Amniotic epithelial cell (primary cell): ENCODE measurements at places on chromosomes 6 and 20.

- no peak for DNase-seq
Measured at GRCh38 chr6:33739571-33739970, 7.1 kb downstream of the IP6K3 start.

GRCh38 chr20:10679269-10679668, 5.5 kb upstream of the JAG1 start:
- no peak for DNase-seq

DNA sequence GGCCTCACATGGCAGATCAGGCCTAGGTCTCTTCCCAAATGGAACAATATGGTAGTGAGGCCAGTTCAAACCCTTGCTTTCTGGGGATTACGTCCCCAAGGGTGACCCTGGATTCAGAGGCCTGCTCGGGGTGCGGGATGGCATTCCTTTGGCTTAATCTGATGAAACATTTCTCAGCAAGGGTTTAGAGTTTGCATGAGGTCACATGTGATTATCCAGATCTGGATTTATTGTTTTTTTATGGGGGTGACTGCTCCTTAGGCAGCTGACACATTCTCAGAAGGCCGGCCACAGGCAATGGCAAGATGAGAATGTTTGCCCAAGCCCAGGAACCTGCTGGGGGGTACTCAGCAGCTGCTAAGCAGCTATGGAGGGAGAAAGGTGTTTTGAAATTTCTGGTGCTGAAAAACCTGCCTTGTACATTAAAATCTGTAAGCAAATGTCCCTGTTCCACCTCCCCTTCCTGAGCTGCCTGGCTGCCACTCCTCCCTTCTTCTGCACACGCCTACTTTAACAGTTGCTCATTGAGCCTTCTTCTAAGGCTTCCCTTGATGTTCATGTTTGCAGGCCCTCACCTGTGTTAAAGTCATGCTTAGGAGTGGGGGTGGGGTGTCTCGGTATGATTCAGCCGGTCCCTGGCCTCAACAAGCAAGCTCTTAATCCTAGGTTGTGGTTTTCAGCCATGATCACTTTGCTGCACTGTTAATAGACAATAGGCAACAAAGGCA, 37.9 kb upstream of the FUCA2 start:
- DNase-seq, result peak; percentile 50

- no peak for DNase-seq
Measured at GRCh38 chr20:18639501-18639979, 51.7 kb downstream of the DTD1 start.

GRCh38 chr20:37567671-37568588, 40.3 kb upstream of the BLCAP start:
- no peak for DNase-seq

GRCh38 chr6:143538374-143538773, 26.9 kb upstream of the FUCA2 start:
- DNase-seq, result no peak

GRCh38 chr6:107638493-107638892, 148.6 kb downstream of the SOBP start:
- no peak for DNase-seq

- peak; percentile 12 for DNase-seq
Measured at GRCh38 chr6:27651371-27651732, 178.4 kb upstream of the ZNF184 start.

DNA sequence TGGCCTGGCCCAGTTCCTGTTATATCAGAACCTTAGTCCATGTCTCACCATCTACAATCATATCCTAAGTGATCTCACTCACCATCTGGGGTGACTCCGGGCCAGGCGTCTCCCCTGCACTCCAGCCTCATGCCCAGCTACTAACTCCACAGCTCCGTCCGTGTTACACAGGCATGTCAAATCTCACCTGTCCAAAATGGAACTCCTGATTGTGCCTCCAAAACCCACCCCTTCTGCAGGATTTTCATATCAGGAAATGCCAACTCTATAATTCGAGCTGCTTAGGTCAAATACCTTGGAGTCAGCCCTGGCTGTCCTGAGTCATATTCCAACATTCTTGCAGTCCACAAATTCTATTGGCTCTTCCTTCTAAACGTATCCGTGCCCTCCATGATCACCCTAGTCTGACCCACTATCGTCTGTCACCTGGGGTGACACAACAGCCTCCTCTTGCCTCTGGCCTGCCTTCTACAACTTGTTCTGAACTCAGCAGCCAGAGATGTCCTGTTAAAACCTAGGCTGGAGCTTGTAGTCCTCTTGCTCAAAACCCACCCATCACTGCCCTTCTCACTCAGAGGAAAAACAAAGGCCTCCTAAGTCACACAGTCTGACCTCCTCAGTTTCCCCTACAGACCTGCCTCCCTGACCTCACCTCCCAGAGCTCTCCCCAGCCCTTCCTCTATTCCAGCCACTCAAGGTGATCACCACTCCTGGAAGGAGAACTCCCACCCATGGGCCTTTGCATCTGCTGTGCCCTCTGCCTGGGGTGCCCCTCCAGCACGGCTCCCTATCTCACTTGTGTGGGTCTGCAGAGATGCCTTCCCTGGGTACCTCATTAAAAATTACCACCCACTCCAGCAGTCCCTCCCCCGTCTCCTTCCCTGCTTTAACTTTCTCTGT, 85.3 kb upstream of the SIRPA start:
- peak; percentile 62 for DNase-seq

- DNase-seq, result peak; percentile 26
Measured at GRCh38 chr6:17178754-17179529, 77.1 kb downstream of the STMND1 start.

DNA sequence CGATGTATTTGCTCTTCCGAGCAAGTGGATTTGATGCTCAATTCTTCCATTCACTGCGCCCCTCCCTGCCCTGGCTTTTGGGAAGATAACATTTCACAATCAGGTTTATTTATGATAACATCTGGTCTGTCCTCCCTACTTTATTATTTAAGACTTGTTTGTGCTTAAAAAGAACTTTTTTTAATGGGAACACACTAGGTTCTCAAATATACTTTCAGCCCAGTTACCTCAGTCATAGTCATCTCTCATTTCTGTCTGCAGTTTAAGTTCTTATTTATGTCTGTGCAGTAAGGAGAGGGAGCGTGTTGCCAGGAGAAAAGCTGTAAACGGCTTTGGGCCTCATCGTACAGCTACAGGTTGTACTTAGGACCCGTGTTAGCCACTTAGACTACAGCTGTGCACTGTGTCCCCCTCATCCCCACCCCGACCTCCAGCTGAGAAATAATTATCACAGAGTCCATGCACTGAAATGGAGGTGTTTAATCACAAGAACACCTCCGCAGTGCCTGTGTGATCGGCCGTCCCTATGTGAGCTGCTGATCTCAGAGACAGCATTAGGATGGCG, 99.3 kb downstream of the RPP40 start:
- DNase-seq, result peak; percentile 88
